ENCODE measurements at places on chromosomes 11 and 22.

GRCh38 chr22:29994943-29995342, 85.3 kb upstream of the HORMAD2 start:
- DNase-seq = no peak

GRCh38 chr11:63907808-63908530, 9.0 kb downstream of the RCOR2 start:
- no peak for DNase-seq

DNA sequence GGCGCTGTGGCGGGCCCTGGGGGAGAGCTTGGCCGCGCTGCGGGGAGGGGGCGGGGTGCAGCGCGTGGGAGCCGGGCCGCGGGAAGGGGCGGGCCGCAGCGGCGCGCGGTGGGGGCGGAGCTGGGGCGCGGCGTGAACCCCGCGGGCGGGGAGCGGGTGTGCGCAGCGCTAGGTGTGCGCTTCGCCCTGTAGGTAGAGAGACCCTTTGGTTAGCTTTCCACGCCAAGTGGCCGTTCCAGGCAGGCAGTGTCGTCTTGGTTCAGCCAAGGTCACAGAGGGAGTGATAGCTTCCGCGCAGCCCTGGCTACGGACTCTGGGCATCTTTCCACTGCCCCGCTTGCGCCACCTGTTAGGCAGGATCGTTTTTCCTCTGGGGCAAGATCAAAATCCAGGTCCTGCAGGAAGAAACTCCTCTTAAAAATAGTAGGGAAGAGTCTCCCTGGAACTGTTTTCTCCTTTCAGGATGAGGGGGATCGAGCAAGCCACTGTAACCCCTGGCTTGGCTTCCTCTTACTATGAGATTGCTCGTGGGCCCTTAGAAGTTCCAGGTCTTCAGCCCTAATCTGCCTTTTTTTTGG, 434 bp downstream of the BANF1 start:
- no peak for DNase-seq

DNA sequence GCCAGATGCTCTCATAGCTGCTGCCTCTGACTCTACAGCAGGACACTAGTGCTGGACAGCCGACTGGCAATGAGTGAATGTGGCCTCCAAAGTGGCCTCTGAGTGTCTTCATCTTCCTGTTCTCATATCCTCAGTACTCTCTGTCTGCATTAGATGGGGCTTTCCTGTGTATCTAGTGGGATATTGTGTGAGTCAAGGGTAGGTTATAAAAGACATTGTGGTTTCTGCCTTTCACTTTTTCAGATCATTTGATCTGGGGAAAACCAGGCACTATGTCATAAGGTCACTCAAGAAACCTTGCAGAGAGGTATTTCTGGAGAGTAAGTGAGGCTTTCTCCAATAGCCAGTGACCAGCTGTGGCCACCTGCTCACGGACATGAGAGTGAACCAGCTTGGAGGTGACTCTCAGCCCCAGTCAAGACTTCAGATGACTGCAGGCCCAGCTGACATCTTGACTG, 333.6 kb upstream of the NCAM1 start:
- no peak for DNase-seq

DNA sequence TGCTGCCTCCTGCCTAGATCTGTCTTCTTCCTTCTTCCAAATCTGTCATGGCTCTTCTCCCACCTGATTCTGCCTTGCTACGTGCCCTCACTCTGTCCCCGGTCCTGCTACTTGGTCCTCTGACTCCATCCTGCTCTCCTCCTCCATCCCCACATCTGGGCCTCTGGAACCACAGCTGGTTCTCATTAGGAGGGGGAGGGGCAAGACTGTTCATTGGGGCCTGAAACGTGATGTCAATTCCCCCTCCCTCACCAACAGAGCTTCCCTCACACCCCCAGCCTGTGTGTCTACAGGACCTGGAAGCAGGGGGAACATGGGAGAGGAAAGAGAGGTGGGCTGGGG, 9.1 kb downstream of the DCHS1 start:
- no peak for DNase-seq

GRCh38 chr22:19701420-19702145, 12.7 kb upstream of the SEPTIN5 start:
- DNase-seq = no peak

GRCh38 chr11:100761841-100762240, 74.8 kb downstream of the ARHGAP42 start:
- DNase-seq = no peak

- no peak for DNase-seq
Measured at GRCh38 chr11:13857828-13858227, 104.7 kb upstream of the SPON1 start.

DNA sequence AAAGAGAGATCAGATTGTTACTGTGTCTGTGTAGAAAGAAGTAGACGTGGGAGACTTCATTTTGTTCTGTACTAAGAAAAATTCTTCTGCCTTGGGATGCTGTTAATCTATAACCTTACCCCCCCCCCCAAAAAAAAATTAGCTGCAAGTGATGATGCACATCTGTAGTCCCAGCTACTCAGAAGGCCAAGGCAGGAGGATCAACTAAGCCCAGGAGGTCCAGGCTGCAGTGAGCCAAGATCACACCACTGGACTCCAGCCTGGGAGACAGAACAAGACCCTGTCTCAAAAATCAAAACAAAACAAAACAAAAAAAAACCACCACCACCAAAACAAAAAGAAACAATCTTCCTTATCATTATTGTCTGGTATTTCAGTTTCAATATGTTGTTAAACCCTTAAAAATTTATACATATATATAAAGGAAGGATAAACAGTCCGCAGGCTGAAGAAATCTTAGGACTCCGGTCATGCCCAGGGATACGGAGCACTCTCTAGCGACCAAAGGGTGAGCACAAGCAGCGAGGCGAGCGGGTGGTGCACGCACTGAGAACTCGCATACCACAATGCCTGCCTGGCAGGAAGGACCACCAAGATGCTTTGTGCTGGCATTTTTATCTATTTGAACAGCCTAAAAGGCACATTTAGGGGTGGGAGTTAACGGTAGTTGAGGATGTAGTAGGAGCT, 6.4 kb downstream of the POLDIP3 start:
- no peak for DNase-seq

DNA sequence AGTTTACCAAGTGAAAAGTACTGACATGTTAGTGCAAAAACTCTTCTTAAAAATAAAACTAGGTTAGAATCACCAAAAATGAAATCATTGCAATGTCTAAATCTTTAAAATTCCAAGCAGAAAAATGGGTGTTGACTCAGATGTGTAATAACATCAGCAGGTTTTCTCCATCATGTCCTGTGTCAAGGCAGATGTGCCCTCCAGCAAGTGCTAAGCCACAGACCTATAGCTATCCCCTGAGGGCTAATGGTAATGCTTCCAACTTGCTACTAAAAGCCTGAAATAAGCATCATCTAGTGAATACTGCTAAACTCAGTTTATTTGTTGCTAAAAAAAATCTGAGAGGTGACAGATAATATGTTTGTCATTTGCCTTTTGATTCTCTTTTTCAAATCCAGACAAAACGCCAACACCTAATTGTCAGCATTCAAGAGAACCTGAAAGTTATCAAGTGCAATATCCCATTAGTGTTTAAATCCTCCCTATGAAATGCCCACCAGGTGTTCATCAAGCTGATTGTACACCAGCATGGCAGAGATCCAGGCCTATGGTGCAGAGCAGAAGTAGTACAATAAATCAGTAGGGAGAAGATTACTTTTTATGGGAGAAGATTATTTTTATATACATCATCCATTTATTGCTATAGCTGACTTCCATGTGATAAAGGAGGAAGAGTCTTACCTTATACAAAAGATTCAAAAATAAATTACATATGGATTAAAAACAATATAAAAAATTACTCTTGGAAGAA, 55.1 kb upstream of the SYT9 start:
- DNase-seq = no peak

GRCh38 chr11:57815476-57815875, 53.9 kb downstream of the CTNND1 start:
- no peak for DNase-seq

DNA sequence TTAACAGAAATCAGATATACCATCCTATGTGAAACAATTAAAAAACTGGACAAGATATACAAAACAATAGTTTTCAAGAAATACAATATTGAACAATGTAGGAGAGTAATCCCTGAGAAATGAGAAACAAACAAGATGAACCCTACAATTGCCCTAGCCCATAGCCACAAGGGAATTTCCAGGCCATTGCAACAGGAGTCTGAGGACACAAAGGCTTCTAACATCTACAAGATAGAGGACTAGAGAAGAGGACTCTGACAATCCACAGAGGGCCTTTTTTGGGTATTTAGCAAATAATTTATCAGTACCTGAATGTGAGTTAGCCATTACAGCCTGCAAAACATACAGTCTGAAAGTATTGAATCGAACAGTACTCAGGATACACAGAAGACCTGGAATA, 251.7 kb downstream of the GRM5 start:
- DNase-seq = no peak

DNA sequence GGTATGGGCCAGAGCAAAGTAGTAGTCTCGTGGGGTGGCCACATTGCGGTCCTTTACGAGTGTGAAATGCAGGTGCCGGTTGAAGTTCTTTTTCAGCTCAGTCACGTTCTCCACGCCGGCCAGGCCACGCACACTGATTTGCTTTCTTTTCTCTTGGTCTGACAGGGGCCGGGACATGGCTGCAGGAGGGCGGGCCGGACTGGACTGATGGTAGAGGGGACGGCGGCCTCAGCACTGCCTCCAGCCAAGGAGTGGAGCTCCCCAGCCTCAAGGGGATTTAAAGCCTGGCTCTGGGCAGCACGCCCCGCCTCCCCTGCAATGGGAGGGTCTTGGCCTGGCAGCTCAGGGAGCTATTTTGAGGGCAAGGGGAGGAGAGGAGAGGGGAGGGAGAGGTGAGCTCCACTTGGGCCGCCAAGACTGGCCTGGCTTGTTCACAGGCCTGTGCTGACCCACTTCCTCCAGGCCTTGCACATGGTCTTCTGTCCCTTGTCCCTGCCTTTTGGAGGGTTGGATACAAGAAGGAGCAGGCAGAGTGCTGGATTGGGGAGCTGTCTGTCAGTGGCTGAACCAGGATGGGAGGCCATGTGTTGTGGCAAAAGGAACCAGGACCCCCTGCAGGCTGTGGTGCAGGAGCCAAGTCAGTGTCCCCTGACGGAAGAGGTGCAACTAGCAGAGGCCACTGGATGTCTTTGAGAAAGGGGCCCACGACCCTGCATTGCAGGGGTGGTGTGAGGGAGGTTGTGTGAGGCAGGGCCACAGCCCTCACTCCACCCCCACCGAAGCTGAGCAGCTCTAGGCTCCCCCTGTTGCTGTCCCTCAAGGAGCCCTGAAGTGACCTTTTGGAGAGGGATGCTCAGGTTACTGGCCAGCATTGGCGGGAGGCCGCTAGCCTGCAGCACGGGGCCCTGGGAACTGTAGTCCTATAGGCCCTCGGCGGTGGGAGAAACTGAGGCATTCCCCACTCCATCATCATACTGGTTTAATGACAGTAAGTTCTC, at the start of gene PYGM:
Gene PYGM, minus strand, starts transcription at position 253 of the 998 bp plus-strand sequence. Its CDS starts 76 bp downstream, at position 177.
- peak; percentile 61 for DNase-seq

GRCh38 chr22:30304495-30305244, 15.4 kb upstream of the CASTOR1 start:
- no peak for DNase-seq

GRCh38 chr11:130585545-130585944, 137.1 kb downstream of the ADAMTS15 start:
- DNase-seq = no peak

DNA sequence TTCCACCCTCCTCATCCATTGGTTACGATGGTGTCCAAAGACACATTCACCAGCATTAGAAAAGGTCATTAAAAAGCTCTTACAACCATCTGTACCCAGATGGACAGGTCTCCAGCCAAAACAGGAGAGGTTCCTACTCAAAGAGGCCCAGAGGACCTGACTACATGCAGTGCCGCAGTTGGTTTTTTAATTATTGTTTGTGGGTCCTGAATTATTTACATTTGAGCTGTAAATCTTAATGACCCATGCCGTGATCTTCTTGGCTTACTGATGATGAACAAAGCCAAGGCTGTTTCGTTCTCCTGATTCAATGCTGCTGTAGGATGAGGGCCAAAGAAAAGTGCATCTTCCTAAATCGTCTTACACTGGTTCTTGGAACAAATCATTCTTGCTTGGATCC, 83.7 kb downstream of the CADM1 start:
- DNase-seq = no peak

DNA sequence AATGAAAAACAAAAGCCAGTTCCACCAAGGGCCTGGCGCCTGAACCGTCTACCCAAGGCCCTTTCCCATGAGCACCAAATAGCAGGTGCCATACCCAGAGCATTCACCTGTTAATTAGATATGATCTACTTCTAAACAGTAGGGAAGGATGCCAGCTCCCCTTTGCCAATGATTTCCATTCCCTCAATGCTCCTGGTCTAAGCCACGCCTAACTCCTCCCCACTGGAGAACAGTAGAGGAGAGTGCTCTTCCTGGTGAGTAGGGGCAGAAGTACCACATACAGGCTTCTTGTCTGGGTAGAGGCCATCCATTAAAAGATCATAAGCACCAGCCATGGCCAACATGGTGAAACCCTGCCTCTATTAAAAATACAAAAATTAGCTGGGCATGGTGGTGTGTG, 40.7 kb downstream of the PACSIN2 start:
- DNase-seq = no peak

GRCh38 chr11:61959678-61960077, 7.8 kb downstream of the FTH1 start:
- DNase-seq = no peak

DNA sequence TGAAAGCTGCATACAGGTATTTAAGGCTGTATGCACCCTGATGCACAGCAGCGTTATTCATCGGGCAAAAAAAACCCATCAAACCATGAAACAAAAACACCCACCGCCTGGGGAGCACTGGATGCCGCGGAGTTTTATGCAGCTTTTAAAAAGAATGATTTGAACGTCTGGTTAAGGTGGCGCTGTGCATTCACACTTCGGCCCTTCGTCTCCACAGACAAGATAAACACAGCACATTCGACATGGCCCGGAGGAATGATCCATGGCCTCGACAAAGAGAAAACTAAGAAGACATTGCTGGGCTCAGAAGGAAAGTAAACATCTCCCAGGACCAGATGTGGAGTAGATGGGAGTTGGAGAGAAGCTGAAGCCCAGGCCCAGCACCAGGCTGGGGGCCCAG, 40.8 kb upstream of the GAL start:
- no peak for DNase-seq

DNA sequence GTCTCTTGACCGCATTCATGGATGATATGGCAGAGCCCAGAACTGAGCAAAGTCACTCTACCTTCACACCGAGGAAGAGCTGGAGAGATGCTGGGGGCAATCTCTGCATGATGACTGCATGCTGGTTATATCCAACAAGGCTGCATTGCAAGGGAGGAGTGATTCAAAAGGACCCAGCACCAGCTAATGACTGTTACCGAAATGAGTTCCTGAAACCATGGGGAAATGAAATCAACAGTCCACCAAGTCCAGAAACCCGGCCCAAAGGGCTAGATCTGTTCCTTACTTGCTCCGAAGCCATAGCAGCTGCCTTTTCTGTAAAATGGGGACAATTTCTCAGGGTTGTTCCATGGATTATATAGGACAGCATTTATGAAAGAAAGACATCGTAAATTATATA, 1.2 kb upstream of the SMIM35 start:
- no peak for DNase-seq

- no peak for DNase-seq
Measured at GRCh38 chr11:122843281-122844141, 5.2 kb downstream of the CRTAM start.

Measured in neural crest cell (in vitro differentiated cells).